Activated effector memory CD4-positive, alpha-beta T cell treated with anti-CD3 and anti-CD28 coated beads, Interleukin-2, amount 50 U/mL, for 16 hours (primary cell): ENCODE measurements at places on chromosomes 16 and 17.

DNA sequence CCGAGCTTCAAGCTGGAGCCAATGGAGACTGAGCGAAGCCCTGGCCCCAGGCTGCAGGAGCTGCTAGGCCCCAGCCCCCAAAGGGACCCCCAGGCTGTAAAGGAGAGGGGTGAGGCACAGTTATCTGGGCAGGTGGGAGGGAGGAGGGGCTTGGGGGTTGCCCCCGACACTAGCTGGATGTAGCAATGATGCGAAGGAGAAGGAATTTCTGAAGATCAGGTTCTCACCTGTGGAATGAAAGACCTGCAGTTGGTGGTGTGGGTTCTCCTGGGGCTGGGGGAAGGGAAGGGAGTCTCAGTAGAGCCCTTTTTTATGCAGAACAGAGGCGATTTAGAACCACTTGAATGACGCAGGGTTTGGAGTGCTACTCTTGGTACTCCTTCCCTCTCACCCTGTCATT lies 1.8 kb downstream of the ZNF263 start:
- DNase-seq = no peak

- DNase-seq = no peak
Measured at GRCh38 chr17:72426948-72427760, 306.3 kb downstream of the SOX9 start.

- no peak for DNase-seq
Measured at GRCh38 chr16:72840631-72841381, 207.1 kb downstream of the ZFHX3 start.

- DNase-seq = peak; percentile 84
Measured at GRCh38 chr16:88505405-88506082, 52.5 kb downstream of the ZFPM1 start.

- DNase-seq = no peak
Measured at GRCh38 chr16:10312784-10313724, 72.8 kb upstream of the ATF7IP2 start.

GRCh38 chr17:78995761-78996451 lies 13.7 kb downstream of the CANT1 start:
- DNase-seq = no peak

- no peak for DNase-seq
Measured at GRCh38 chr16:49578018-49578417, 204.4 kb downstream of the C16orf78 start.

GRCh38 chr17:2093349-2093748 lies 38.4 kb downstream of the HIC1 start:
- no peak for DNase-seq

GRCh38 chr17:49670002-49670401 lies 7.9 kb downstream of the SPOP start:
- DNase-seq = no peak

DNA sequence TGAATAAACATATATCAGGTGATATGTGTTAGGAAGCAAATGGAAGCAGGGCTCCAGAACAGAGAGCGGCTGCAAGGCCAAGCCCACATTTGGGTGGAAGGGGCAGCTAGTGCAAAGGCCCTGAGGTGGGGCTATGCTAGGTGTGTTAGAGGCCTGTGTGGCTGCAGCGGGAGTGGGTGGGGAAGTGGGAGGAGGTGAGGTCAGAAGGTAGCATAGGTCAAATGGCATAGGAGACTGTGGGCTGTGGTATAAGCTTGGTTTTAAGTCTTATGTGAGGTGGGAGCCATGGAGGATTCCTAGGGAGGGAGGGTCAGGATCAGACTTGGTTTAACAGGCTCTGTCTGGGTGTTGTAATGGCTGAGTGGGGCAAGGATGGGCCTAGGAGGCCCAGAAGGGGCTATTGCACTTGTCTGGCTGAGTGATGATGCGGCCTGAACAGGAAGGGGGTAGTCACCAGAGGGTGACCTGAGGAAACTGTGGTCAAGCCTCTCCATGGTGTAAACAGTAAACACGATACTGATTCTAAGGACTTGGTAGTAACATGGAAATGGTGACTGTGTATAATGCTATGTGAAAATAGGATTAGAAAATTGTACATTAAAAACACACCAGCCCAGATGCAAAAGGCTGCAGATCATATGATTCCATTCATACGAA lies 31.1 kb downstream of the RAI1 start:
- DNase-seq = no peak

DNA sequence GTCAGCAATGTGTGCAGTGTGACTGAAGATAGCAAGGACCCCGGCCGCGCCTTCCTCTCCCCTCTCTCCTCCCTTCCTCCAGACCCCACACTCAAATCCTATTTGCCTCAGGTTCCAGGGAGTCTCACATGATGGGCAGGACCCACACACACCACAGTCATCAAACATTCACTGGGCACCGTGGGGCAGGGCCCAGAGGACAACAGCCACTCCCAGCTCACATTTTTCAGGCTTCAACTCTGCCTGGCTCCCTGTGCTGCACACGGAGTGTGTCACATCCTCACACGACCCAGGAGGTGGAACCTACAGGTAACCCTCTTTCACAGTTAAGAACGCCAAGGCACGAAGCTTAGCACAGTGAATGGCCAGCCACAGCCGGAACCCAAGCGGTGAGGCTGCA lies 30.5 kb downstream of the PEMT start:
- DNase-seq = no peak

DNA sequence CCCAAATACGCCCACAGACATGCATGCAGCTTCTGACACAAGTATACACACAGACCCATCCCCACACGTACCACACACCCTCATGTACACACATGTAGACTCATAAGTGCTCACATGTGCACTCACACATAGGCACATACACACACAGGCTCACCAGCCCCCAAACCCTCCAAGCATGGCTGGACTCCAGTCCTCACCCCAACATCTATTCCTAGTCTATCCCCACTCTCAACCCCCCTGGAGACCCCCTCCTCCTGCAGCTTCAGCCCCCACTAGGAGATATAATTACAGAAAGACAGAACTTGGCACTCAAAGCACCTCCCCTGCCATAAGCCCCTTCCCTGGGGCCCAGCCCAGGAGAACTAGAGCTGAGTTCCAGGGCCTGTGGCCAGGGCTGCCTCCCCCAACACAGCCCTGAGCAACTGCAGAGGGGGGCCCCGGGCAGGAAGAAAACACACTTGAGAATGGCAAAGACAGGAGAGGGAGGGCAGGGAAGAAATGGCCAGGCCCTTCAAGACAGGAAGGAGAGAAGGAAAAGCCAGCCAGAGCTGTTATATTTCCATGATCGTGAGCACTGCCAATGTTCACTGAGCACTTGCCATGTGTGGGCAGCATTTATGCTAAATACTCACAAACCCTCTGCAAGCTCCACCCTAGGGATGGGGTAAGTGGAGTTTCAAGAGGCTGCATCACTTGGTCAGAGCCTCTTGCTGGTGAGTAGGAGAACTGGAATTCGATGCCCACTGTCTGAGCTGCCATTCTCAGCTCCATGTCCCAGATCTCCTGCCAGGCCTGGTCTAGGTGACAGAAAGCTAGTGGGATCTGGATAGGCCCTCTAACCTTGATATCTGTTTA lies 224.5 kb downstream of the ZNF423 start:
- DNase-seq = no peak

- DNase-seq = peak; percentile 42
Measured at GRCh38 chr17:7080456-7081041, 498 bp upstream of the CLEC10A start.

DNA sequence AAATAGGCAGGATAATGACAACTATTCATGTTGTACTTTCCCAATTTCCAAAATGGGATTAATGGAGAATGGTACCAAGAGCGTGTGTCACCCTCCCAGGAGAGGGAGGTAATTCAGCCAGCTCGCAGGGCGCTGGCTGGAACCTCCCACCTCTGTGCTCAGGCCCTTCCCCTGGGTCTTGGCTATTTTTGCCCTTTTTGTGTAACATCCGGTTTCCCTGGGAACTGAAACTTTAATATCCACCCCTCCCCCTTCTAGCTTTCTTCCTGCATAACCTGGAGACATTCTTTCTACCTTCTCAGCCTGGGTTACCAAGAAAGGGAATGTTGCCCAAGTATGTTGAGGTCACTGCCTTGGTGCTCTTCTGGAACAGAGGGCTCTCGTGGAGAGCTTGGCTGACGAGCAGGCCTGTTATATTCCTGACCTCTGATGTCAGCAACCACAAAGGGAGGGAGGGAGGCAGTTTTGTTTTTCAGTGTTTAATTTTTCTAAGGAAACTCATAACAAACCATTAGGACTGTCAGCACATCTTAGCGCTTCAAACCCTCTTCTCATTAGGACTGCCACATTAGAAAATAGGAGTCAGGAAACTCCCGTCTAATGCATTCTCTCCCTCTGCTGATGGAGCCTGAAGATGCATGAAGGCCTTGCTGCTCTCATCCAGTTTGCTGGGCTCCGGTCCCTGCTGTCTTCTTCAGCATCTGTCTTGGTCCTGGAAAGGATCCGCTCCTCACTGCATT lies 25.6 kb downstream of the ITGB3 start:
- no peak for DNase-seq

- DNase-seq = no peak
Measured at GRCh38 chr17:2893422-2893914, 97.2 kb downstream of the RAP1GAP2 start.

- no peak for DNase-seq
Measured at GRCh38 chr17:80901319-80901718, 90.3 kb upstream of the CHMP6 start.

- peak; percentile 76 for DNase-seq
Measured at GRCh38 chr17:42276609-42277341, 584 bp upstream of the STAT5B start.

GRCh38 chr17:48520631-48521079 lies 10.2 kb downstream of the HOXB1 start:
- DNase-seq = no peak

GRCh38 chr16:3654249-3654991 lies at the start of gene DNASE1:
DNASE1 (plus strand) TSS chr16:3654691; CDS start chr16:3655374, 683 bp downstream.
- DNase-seq = peak; percentile 82

DNA sequence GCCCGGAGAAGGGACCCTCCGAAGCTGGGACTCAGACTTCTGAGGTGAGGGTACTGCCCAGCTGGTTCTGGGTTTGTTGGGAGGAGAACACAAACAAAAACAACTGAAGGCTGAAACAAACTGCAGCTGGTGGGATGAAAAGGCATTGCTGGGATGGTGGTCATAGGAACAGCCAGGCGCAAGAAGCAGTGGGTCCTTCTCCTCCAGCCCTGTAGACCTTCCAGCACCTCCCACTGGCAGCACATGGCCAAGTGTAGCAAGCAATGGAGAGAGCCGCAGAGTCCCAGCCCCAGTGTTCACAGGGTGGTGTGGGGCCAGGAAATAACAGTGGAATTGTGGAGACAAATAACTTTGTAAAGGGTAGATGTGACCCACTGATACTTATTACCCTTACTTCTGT lies 48.7 kb upstream of the FOXJ1 start:
- no peak for DNase-seq

DNA sequence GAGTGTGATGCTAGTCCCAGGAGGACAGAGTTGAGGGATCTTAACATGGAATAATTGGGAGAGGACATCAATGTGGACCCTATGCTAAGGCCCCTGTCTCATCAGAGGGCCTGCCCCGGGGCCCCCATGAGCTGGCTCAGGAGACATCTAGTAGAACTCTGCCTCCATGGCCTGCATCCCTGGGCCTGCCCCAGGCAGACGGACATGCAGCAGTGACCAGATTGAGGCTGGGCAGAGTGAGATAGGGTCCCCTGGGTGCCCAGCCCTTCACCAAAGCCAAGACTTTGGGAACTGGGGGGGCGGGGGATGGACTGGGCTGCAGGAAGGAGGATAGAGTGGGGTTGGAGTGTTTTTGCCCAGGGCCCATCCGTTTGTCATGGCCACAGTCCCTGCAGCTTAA lies 115.2 kb downstream of the CCDC182 start:
- no peak for DNase-seq

- DNase-seq = peak; percentile 94
Measured at GRCh38 chr17:81394921-81395599, at the start of gene BAHCC1. BAHCC1 (plus strand) TSS chr17:81395457; CDS start chr17:81399740, 4,283 bp downstream.

DNA sequence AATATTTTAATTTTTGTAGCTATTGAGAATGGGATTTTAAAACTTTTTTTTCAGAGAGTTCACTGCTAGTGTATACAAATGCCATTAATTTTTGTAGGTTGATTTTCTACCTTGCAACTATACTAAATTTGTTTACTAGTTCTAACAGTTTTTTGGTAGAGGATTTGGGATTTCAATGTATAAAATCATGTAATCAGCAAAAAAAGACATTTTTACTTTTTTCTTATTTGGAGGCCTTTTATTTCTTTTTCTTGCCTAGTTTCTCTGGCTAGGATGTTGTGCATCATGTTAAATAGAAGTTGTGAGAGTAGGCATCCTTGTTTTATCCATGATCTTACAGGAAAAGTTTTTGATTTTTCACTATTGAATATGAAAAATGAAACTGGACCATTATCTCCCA lies 602.9 kb upstream of the KIF2B start:
- DNase-seq = no peak

DNA sequence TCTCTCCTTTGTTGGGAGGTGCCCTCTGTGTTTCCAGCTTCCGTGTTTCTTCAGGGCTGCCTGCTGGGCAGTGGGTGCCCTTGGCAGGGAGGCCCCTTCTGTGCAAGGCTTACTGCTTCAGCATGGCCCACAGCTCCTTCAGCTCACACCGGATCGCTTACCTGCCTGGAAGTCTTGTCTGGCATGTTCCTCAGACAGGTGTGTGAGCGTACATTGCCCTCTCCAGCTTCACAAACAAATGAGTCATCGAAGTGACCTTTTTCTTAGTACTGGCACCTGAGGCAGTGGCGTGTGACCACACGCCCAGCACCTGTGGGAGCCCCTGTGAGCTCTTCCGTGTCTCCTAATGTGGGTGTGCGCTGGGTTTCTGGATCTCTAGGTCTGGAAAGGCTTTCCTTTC lies 3.5 kb downstream of the RAB40C start:
- no peak for DNase-seq

DNA sequence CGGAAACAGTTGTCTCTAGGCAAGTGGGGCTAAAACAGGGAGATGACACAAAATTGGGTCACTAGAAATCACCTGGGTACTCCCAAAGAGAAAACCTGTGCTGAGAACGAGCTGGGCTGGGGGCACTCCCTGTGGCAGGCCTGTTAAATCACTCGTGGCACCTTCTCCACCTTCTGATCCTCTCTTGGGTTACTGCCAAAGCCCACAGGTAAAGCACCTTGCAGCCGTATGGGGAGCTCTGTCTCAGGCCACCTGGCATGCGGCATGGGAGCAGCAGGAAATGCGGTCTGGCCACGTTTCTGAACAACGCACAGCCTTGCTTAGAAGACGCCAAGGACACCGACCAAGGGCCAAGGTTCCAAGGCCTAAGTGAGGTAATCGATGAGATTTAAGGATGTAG lies 21.5 kb upstream of the ICAM2 start:
- peak; percentile 60 for DNase-seq

GRCh38 chr17:49987290-49987585 lies 7.8 kb downstream of the DLX3 start:
- peak; percentile 21 for DNase-seq

- DNase-seq = no peak
Measured at GRCh38 chr16:27829975-27830374, 233.5 kb downstream of the GSG1L start.
